Suppressor macrophage treated with lipopolysaccharide for 1 hour (primary cell): ENCODE measurements at places on chromosomes 3 and 15.

DNA sequence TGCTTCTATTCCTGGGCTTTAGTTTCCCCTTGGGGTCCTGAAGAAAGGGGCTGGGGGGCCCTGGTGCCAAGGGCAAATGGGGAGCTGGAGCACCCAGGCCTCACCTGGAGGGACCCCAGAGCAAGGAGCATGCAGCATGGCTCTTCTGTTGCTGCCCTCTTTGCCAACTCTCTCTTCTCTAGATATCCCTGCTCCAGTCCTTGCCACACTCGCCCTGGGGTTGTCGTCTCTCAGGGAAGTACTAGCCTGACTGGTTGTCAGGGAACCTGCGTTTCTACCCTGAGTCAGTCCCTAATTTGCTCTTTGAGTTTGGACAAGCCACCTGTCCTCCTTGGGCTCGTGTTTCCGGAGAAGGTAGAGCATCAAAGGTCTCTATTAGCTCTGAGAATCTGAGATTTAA lies 63.7 kb upstream of the UBE2Q2 start:
- no peak for DNase-seq

DNA sequence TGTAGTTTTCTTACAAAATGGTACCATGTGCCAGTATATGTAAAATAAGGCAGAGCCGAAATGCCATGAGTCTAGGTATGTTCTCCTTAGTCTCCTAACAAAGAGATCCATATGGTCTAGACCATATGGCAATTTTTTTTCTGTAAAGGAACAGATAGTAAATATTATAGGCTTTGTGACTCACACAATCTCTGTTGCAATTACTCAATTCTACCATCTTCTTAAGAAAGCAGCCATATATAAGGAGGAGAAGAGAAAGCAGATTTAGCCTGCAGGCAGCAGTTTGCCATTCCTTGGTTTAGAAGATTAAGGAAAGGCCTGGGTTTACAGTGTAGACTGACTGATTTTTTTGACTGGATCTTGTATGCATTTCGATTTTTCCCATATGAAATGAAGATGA lies 16.3 kb upstream of the BBX start:
- DNase-seq: peak; percentile 7

GRCh38 chr3:145224886-145225285 lies 936.1 kb downstream of the PLOD2 start:
- DNase-seq: no peak

DNA sequence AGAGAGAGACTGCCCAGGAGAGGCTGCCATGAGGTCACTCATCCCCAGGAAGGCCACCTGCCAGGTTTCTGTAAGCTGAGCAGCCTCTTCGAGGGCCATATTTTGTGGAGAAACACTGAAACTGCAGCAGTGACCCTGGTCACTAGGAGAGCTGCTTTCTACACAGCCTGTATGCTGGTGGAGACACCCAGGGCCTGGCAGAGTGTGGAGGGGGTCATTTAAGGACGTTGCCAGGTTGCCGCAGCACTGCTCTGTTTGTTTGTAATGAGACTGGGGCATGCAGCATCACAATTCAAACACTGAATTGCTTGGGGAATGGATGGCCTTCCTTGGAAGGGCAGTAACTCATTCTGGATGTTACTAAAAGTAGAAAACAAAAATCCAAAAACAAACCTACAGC lies 104.9 kb upstream of the TRIM42 start:
- no peak for DNase-seq

GRCh38 chr3:141455603-141456300 lies 31.1 kb upstream of the RASA2 start:
- DNase-seq: no peak

- DNase-seq: no peak
Measured at GRCh38 chr15:24916305-24917009, 38.3 kb upstream of the SNRPN start.

DNA sequence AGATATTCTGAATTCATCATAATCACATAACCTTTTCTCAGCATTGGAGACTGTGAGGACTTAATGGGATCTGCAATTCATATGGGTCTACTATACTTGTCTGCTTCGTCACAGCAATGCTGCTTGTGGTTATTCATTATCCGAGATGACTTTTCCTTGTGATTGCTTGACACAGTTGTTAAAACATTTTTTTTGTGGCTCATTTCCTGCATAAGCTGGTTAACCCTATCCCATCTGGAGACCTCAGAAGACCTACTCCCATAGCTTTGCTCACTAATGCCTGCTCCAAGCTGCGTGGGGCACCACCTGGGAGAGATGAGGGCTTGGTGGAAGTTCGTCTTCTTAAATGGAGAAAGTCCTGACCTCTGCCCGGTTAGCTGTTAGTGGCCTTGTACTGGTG lies 360.8 kb downstream of the CHST2 start:
- no peak for DNase-seq

GRCh38 chr3:49804141-49805041 lies 1.3 kb downstream of the INKA1 start:
- DNase-seq: peak; percentile 39

DNA sequence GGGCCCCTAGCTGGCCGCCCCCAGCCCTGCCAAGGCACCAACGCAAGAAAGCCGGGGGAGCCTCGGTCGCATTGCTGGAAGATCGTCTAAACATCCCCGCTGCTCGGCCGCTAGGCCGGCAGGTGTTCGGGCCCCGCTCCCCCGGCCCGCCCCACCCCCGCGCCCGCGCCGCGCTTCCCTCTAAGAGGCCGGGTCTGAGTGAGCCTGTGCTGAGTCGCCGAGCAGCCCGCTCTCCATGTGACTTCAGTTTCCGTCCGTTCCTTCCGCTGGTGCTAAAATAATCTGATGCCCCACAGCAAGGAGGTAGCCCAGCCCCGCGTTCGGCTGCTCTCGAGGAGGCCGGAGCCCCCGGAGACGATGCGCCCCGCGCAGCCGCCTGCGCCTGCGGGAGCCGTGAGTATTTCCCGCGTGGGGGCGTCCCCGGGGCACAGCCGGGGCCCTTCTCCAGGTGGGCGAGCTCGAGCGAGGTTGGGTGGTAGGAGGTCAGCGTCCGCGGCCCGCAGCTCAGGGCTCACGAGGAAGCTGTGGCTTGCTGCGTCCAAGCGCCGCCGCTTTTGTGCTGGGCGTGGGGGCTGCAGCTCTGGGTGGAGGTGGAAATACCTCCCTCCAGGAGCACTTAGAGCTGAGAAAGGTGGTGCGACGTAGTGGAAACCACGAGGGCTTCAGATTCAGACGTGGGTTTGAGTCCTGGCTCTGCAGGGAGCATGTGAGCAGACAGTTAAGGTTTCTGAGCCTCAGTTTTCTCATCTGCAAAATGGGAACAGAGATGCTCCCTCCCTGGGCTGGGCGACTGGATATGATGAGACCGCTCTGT lies at the start of gene NRROS:
Gene NRROS, plus strand, starts transcription at position 212 of the 814 bp plus-strand sequence. CDS start 14,846 bp downstream, outside the sequence.
- DNase-seq: peak; percentile 92

GRCh38 chr3:141921316-141921715 lies 44.9 kb downstream of the ATP1B3 start:
- DNase-seq: no peak

GRCh38 chr3:97983933-97984491 lies 11.8 kb upstream of the RIOX2 start:
- no peak for DNase-seq

- DNase-seq: no peak
Measured at GRCh38 chr15:34726406-34727100, 28.2 kb downstream of the GJD2 start.

DNA sequence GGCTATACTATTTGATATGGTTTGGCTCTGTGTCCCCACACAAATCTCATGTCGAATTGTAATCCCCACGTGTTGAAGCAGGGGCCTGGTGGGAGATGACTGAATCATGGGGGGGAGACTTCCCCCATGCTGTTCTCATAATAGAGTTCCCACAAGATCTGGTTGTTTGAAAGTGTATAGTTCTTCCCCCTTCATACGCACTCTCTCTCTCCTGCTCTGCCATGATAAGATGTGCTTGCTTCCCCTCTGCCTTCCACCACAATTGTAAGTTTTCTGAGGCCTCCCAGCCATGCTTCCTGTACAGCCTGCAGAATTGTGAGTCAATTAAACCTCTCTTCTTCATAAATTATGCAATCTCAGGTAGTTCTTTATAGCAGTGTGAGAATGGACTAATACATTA lies 290.1 kb upstream of the CHRM5 start:
- DNase-seq: no peak

DNA sequence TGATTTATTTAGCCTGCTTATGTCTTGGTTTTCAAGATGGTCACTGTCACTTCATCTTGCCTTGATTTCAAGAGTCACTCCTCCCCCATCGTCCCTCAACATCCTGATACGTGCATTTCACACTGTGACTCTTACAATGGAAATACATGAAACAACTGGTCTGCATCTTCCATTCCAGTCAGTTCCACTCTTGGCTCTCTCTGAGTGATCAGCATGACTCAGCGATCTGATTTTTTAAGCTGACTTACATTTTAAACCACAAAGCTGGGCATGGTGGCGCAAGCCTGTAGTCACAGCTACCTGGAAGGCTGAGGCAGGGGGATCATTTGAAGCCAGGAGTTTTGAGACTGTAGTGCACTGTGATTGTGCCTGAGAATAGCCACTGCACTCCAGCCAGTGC lies 271.2 kb upstream of the ROPN1 start:
- DNase-seq: peak; percentile 76

DNA sequence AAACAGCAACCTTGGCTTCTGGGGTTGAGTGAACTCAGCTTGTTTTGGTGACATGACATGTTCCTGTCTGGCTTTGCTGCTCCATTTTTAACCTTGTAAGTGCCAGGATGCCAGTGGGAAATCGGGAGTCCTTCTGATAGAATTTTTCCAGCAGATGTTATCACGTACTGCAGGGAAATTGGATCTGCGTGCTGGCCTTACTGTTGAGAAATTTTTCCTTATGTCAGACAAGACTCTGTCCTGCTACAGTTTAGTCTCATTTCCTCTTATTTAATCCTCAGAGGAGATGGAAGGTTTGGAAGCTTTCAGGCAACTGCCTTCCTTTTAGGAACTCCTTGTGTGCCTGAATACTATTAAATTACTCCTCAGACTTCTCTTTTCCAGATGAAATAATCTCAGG lies 80.6 kb downstream of the PGPEP1L start:
- peak; percentile 3 for DNase-seq

GRCh38 chr3:161422171-161422700 lies 50.9 kb upstream of the SPTSSB start:
- DNase-seq: no peak

GRCh38 chr15:33029109-33029652 lies 165.3 kb downstream of the FMN1 start:
- DNase-seq: no peak

GRCh38 chr3:159277814-159278213 lies 476.0 kb downstream of the MFSD1 start:
- DNase-seq: no peak

GRCh38 chr3:183815951-183816475 lies 9.4 kb downstream of the MAP6D1 start:
- DNase-seq: no peak

DNA sequence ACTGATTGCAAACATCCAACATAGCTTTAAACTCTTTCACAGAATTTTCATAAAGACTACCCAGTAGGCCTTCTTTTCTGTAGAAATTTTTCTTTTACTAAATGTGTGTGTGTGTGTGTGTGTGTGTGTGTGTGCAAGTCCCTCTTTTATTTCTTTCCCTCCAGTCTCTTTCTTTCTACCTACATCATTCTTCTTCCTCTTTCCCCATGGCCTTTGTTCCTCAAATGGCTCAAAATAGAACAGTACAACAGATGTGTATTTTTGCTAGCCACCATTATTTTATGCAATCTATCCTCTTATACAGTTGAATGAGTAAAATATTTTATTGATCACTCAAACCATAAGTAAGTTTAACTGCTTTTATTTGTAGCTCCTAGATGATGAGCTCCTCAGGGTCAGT lies 76.4 kb downstream of the USF3 start:
- DNase-seq: peak; percentile 35
